ENCODE measurements at places on chromosomes 4 and X.

GRCh38 chrX:69119122-69119521, 46.1 kb downstream of the PJA1 start:
- DNase-seq = no peak

DNA sequence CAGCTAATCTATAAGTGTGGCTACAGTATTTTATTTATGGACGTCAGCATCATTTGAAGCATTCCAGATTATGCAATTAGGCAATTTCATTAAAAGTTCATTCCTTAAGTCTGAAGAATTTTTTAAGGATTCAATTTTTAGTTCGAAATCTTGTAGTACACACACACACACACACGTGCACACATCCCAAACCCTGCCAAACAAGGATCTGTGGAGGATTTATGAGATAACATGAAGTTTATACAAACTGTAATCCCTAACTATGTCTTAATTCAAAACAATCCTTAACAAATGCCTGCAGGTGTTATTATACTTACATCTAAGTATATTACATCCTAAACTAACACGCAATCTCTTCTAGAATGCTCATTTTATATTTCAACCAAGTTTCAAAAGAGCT, 105.8 kb downstream of the ELOVL6 start:
- DNase-seq = no peak

DNA sequence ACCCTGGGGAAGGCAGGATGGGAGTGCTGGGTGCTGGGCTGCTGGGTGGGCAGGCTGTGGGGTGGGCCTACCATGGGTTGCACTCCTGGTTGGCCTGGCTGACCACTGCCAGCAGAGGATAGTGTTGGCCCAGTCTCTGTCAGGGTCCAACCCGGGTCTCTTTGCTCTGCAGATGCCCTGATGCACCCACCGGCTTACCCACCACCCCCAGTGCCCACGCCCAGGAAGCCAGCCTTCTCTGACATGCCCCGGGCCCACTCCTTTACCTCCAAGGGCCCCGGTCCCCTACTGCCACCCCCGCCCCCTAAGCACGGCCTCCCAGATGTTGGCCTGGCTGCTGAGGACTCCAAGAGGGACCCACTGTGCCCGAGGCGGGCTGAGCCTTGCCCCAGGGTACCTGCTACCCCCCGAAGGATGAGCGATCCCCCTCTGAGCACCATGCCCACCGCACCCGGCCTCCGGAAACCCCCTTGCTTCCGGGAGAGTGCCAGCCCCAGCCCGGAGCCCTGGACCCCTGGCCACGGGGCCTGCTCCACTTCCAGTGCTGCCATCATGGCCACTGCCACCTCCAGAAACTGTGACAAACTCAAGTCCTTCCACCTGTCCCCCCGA, 14.2 kb upstream of the ADD1 start:
- DNase-seq = no peak

- no peak for DNase-seq
Observed at GRCh38 chr4:184775854-184776555, 42.1 kb upstream of the CENPU start.

DNA sequence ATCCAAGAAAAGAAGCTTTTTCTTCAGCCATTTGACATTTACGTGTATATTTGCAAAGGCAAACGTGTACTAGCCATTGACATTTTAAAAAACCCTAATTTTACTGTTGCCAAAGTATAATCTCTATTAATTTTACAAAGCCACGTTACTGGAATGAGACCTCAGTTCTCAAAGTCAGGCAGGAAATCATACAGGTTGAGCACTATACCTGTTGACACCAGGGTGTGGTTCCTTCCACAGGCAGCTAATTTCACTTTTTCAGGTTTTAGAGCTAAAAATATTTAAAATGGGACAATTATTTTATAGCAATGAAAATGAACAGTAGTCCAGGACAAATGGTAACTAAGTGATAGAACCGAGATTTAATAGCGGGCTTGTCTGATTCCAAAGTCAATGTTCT, 6.5 kb downstream of the RPGR start:
- DNase-seq = no peak

- peak; percentile 95 for DNase-seq
Observed at GRCh38 chrX:12984603-12985319, 9.9 kb downstream of the TMSB4X start.

DNA sequence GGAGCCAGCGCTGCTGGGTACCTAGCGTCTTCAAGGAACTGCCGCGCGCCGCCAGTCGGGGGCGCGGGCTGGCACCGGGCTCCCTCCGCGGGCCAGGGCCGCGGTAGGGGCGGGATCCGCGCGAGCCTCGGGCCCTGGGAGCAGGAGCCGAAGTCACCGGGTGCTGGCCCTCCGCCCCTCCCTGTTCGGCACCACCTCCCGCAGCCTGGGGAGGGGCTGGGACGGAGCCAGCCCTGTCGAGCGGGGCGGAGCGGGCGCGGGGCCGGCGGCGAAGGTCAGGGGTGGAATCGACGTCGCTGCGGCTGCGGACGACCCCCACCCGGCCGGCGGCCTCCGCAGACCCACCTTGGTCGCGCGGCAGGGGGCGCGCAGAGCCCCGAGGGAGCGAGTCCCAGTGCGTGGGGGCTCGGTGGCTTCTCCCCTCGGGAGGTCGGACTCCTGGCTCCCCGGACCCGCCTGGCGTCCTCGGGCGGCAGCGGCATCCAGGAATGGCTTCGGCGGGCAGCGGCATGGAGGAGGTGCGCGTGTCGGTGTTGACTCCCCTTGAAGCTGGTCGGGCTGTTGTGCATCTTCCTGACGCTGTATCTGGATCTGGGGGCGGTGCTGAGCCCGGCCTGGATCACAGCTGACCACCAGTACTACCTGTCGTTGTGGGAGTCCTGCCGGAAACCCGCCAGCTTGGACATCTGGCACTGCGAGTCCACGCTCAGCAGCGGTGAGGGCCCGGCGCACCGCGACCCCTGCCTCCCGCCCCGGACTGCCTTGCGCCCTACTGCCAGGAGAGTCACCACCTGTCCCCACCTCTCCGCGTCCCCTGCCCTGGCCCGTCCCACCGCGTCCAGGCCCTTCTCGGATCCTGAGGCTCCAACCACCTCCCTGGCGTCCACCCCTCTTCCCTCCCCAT, 50.5 kb upstream of the FAM47C start:
- DNase-seq = no peak

DNA sequence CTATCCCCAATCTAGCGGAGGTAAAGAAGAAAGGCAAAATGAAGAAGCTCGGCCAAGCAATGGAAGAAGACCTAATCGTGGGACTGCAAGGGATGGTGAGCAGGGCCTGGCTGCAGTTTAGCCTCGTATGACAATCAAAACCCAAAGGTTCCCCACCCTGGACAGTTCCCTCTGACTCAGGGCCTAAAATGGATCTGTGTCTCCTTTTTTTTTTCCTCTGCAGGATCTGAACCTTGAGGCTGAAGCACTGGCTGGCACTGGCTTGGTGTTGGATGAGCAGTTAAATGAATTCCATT, 986 bp downstream of the HDAC6 start:
- no peak for DNase-seq

DNA sequence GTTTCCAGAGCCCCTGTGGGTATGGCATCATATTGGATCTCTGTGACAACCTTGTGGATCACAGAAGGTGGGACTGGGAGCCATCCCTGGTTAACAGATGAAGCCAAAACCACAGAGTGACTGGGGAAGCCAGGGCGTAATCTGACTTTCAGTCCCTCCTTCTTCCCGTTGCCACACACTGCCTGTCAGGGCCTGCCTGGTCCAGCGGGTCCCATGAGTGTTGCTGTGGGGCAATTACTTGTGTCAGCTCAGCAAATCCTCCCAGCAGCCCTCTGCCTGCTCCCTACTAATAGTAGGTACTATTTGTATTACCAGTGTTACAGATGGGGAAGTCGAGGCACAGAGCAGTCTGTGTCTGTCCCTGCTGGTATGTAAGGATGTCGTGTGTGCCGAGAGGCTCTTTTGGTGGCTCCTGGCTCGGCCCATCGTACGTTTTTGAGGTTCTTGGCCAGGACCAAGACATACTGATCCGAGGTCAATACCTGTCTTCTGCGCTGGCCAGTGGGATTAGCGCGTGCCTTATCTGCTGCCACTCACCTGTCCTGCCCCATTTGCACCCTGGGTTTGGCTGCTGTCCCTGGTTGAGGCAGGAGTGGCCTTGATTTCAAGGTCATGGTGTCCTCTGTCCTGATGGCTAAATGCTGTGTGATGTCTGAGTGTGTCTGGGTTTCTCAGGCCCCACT, 5.7 kb downstream of the NSG1 start:
- no peak for DNase-seq

- DNase-seq = peak; percentile 76
Observed at GRCh38 chr4:150867148-150867547, 147.9 kb downstream of the LRBA start.

- DNase-seq = no peak
Observed at GRCh38 chr4:39881789-39882188, 95.9 kb downstream of the PDS5A start.

- DNase-seq = peak; percentile 35
Observed at GRCh38 chrX:13167481-13168231, 123.2 kb upstream of the FAM9C start.

- peak; percentile 6 for DNase-seq
Observed at GRCh38 chr4:14810568-14810967, 191.7 kb upstream of the CPEB2 start.

GRCh38 chrX:109843963-109844751, 111.1 kb upstream of the ACSL4 start:
- no peak for DNase-seq

GRCh38 chr4:109560687-109561461, 828 bp downstream of the MCUB start:
- peak; percentile 72 for DNase-seq

GRCh38 chr4:113760094-113760794, 1.3 kb downstream of the CAMK2D start:
- peak; percentile 43 for DNase-seq

DNA sequence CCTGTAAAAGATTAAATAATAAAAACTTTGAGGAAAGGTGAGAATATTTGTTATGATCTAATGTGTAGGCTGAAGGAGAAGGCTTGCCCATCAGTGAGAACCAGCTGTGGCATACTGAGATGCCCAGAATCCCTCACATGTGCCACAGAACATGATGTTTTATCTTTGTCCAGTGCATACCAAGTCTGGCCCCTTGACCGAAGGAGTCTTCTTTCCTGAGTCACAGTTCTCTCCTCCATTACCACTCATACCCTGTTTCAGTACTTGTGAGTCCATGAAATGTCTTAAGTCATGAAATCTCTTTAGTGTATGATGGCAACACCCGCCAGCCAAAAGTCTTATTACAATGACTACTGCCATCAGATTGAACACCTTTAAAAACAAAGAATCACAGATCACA, 42.7 kb downstream of the PPARGC1A start:
- DNase-seq = no peak

- DNase-seq = no peak
Observed at GRCh38 chr4:15385928-15386327, 41.9 kb upstream of the C1QTNF7 start.

DNA sequence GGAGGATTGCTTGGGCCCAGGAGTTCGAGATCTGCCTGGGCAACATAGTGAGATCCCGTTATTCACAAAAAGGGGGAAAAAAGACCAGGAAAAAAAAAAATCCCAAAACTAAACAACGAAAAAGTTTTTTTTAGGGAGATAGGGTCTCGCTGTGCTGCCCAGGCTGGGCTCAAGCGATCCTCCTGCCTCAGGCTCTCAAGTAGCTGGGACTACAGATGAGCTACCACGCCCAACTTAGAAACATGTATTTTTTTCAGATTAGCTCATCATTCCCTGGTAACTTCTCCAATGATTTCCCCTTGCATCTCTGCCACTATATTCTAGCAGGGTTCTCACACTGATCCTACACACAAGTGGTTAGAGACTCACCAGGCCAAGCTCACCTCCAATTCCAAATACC, 24.4 kb upstream of the IRAK1 start:
- DNase-seq = no peak

GRCh38 chrX:101080326-101081124, 1.8 kb downstream of the TMEM35A start:
- no peak for DNase-seq

DNA sequence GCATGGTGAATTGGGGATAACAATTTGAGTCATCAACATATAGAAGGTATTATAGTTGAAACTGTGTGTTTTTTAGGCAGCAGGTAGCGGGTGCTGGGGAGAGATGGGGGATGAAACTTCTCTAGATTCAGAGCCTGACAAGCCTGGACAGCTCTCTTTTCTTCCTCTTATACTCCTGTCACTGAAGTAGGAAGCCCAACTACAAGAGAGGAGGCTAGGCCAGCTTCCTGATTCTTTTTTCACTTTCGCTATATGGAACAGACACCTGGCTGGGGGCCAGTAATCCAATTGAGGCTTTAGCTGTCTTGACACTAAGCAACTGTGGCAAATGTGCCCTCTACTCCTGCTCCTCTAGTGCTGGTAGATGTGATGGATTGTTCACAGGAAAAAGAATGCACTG, 69.2 kb downstream of the PHKA1 start:
- no peak for DNase-seq

- no peak for DNase-seq
Observed at GRCh38 chr4:81724925-81725329, 253.2 kb upstream of the RASGEF1B start.

DNA sequence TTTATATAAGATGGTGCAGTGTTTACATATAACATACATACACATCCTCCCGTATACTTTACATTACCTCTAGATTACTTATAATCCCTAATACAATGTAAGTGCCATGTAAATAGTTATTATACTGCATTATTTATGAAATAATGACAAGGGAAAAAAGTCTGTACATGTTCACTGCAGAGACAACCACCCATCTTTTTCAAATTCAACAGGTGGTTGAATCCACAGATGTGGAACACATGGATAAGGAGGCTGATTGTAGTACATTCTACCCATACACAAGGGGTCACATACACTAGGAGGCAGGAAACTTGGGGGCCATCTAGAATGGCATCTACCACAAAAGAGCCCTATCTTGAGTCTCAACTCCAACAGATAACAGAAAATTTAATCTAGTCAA, 3.4 kb upstream of the IDS start:
- no peak for DNase-seq

- DNase-seq = no peak
Observed at GRCh38 chr4:6423575-6423974, 48.8 kb downstream of the PPP2R2C start.

DNA sequence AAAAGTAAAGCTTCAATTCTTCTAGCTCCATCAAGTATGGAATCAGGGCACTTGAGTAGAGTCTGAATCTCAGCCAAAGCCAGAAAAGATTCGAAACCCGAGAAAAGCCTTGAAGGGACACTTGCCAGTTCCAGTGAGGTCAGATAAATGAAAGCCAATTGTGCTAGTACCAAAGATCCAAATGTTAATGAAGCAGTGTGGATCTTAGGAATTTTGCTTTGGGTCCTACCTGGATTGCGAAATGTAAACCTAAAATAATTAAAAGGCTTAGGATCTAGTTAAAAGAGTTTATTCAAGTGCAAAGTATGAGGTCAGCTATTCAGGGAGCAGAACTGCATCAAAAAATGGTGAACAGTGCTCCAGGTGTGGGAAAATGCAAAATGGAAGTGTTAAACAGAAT, 552.6 kb downstream of the NAP1L3 start:
- DNase-seq = no peak

- DNase-seq = no peak
Observed at GRCh38 chr4:173012608-173013007, 156.0 kb upstream of the GALNT7 start.

GRCh38 chrX:9953396-9953795, 13.8 kb upstream of the CLDN34 start:
- DNase-seq = no peak

All from fibroblast of upper back skin (primary cell).